Dermis microvascular lymphatic vessel endothelial cell (primary cell): ENCODE measurements at places on chromosomes 5 and 9. TPM values are rescaled to one million over a fixed set of nuclear protein-coding genes. Genes with fewer than 3 reads are reported as not detected.

GRCh38 chr5:175461370-175461769 lies 17.0 kb upstream of the SFXN1 start:
- DNase-seq: no peak

- no peak for DNase-seq
Measured at GRCh38 chr5:149251546-149251945, 20.1 kb upstream of the AFAP1L1 start.

GRCh38 chr5:76679231-76679630 lies 36.7 kb upstream of the F2R start:
- DNase-seq: peak; percentile 70

Gene PTGER4
- 5.7 and 5.9 TPM in 2 replicates for total RNA-seq

Gene PCDHGA9
- total RNA-seq: 1.4 and 2.4 TPM in 2 replicates
